NCI-H1048 (cell line): ENCODE measurements at places on chromosomes 3 and 15.

- DNase-seq, result no peak
Observed at GRCh38 chr15:91348752-91349500, 248.9 kb downstream of the SV2B start.

GRCh38 chr3:58792921-58793451, 126.4 kb upstream of the FAM3D start:
- no peak for DNase-seq

- DNase-seq, result no peak
Observed at GRCh38 chr3:15267502-15267901, 61.5 kb downstream of the CAPN7 start.

DNA sequence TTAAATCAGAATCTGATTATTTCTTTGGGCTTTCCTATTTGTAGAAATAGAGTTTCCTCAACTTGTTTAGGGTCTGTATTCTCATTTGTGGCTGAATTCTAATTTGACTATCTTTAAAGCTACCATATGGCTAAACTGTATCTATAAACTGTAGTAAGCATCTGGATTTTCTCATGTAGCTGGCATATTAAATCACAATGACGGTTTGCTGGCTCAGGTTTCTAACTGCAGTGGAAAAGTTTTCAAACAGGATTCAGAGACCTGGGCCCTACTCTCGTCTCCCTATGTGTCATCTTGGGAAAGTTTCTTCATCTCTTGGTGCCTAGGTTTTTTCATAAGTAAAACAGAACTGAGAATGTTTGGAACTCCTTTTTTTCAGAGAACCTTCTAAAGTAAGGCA, 68.3 kb downstream of the GALK2 start:
- no peak for DNase-seq

DNA sequence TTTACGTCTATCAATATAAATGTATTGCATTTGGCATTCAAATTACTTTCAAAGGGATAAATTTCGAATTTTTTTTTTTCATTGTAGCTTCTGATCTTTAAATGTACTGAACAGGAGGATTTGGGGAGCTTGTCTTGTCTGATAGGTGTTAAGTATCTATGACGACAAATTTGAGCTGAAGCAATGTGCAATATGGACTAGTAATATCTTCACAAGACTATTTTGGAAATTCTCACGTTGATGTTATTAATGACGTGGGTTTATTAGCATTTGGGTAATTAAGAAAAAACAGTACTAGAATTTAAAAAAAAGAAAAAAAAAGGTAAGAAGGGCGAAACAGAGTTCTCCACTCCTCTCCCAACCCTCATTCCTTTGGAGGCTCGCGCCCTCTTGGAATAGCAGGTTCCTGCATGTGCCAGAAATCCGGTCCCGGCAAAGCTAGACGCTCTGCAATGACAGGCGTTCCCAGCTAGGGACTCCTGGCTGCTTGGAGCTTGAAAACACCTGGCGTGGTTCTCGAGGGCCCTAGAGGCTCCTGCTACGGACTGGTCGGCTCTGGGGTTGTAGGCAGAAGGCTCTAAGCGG, 648 bp upstream of the P2RY1 start:
- DNase-seq, result no peak

GRCh38 chr15:44296625-44297524, 8.4 kb downstream of the GOLM2 start:
- DNase-seq, result no peak

- DNase-seq, result no peak
Observed at GRCh38 chr3:43079536-43080332, 26.1 kb downstream of the POMGNT2 start.

- no peak for DNase-seq
Observed at GRCh38 chr15:24764375-24765171, 89.0 kb downstream of the NPAP1 start.

GRCh38 chr15:81270781-81271491, 53.0 kb downstream of the STARD5 start:
- no peak for DNase-seq

DNA sequence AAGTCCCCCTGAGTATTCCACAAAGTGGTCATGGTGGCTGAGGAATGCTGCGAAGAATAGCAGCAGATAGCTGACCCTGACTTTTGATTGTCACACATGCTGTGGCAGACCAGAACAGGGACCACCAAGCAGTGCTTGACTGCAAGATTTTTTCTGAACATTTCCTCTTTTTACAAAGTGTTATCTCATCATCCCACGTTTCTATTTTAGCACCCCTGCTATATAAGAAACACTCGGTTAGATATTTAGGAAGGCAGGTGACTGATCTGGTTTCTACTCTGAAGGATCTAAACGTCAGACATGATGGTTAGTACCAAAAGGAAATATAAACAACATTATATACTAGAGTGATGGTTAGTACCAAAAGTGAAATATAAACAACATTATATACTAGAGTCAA, 9.1 kb downstream of the SLC25A26 start:
- no peak for DNase-seq

DNA sequence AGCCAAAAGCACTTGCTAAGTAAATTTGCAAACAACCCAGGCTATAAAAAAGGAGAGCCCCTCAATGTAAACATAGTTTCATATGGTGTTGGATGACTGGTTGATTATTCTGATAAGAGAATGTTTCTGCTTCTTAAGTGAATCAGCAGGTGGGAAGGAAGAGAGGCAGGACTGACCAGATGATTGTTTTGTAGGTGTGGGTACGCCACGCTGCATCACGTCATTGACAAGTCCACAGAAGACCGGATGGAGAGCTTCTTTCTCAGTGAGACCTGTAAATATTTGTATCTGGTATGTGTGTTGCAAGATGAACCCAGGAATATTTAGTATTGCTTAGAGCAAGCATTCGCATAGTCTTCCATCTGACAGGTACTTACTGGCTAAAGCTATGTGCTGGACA, 23.4 kb downstream of the EDEM1 start:
- no peak for DNase-seq

- DNase-seq, result no peak
Observed at GRCh38 chr3:67329358-67329757, 325.1 kb downstream of the SUCLG2 start.

DNA sequence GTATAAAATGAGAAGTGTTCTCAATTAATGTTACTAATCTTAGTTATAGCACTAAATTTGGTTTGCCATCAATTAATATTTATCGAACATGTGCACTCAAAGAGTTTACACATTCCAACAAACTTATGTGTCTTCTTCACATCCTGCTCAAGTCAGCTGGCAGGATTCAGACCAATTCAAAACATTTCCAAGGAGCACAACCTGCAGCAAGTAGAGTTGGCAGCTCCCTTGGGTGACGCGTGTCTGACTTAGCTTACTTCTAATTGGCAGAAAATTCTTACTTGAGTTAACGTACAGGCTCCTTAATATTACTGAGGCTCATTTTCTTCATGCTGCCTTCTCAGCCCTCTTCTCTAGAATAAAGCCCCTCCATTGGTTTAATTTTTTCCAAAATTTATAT, 110.4 kb upstream of the PFN2 start:
- DNase-seq, result no peak

DNA sequence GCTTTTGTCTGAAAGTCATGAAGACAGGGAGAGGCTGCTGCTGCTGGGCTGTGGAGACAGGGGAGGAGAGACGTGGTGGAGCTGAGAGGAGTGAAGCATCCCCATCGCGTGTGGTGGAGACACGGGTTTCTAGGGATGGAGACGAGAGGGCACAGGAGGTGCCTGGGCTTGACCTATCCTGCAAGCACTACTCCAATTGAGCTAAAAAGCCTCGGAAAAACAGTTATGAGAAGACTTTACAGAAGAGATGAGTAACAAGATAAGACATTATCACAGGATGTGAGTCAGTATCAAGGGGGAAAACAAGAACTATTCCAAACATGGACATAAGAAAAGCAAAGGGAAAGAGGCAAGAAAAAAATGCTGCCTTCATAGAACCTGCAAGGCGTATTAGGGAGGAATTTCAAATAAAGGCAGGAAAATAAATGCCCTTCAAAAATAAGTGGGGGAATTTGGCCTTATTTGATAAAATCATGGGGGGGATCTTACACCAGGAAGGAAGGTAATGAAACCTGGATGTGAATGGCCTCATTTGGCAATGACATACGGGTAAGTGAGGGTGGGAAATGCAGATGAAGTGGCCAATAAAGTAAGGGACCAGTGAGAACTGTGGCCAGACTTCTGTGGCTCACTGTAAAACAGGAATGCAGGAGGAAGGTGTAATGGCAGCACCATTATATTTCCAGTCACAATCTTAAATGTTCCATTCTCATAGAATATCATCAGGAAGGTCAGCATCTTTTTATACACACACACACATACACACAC, 97.9 kb downstream of the PLD1 start:
- DNase-seq, result no peak

- DNase-seq, result no peak
Observed at GRCh38 chr15:98686983-98687382, 38.6 kb downstream of the IGF1R start.

DNA sequence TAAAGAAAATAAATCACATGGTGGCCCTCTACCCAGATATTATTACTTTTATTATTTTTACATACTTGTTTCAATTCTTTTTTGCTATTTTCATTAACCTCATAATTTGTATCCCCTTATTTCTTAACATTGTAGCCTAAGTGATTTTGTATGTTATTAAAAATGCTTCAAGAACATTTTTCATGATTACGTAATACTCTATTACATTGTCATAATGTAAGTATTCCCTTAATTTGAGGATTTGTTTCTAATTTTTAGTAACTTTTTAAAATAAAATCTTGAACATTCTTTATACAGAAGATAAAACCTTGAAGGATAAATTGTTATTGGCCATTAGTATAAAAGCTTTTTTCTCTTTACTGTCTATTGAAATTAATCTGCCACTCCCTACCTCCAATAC, 89.0 kb downstream of the DCUN1D1 start:
- DNase-seq, result no peak

DNA sequence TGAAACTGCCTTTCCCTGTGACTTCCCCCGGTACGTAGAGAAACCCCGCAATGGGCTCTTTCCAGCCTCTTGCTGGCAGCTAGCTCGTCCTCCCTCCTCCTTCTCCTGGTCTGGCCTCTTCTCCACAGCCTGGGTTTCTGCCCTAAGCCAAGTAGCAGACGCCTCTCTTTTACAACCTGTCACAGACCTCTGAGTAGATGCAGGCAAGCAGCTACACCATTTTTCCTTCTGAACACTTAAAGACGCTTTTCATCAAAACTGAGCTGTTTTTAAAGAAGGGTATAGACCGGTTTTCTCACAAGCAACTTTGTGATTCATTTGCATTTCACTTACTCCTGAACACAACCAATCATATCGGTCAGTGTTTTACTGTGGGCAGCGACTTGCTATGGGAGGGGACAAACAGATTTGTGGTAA, 32.0 kb downstream of the ADAMTSL3 start:
- DNase-seq, result no peak

- no peak for DNase-seq
Observed at GRCh38 chr3:143769616-143770015, 78.7 kb downstream of the SLC9A9 start.

DNA sequence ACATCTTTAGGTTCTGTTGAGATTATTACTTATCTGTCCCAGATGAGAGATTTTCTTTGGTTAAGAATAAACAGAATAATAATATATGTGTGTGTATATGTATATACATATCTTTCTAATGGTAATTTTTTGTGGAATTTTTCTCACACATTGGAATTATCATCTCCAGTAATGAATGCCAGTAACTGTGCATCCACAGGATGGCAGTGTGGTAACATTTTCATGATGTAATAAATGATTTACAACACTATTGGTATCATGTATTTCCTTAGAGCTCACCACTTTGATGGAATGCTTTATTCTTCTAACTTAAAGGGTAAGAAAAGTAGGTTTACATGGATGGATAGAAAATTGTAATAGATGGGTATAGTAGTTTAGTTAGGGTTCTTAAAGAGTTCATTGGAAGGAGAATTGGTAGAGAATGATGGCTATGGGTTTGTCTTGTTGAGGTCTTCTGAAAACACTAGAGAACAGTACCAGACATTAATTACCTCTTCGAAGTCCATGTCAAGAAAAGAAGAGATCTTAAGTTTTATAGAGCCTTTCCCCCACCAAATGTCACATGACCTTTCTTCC, 78.1 kb downstream of the STT3B start:
- no peak for DNase-seq

DNA sequence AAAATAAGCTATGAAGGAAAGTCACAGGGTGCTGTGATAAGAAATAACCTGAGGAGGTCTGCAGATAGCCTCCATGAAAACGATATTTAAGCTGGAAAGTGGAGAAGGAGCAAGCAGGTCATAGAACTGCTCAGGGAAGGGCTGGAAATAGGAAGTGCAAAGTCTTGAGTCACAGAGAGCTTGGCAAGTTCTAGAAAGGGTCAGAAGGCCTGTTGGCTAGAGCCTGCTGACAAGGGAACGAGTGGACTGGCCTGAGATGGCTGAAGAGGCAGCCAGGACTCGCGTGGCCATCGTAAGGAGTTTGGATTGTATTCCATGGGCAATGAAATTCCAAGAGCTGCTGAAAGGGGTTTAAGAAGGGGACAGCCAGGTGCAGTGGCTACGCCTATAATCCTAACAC, 64.7 kb upstream of the IL12A start:
- no peak for DNase-seq

DNA sequence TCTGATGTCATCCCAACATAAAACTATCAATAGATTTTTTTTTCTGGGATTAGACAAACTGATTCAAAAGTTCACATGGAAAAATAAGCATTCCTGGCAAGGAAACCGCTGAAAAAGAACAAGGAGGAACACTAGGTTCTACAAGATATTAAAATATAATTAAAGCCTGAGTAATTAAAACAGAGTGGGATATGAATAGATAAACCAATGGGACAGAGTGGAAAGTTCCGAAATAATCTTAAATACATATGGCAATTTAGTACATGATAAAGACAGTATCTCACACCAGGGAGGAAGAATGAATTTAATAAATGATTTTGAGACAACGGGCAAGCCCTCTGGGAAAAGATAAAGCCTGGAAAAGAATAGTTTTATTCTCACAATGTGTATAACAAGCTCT, 4.7 kb downstream of the GLDN start:
- DNase-seq, result no peak

DNA sequence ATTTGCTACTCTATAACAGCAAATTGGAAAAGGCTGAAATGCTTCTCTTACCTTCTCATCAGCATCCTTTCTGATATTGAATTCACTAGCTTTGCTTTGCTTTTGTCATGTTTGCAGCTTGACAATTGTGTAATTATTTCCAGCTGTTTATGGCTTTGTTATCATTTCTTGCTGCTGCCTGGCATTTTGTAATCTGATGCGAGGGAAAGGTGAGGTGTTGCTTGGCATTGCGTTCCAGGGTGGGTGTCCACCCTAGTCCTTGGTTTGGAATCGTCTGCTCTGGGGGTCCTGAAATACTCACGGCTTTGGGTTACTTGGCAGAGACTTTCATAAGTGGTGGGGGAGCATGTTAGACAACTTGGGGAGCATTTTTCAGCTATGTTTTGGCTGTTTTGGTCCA, 2.9 kb downstream of the CACNA2D3 start:
- DNase-seq, result no peak

DNA sequence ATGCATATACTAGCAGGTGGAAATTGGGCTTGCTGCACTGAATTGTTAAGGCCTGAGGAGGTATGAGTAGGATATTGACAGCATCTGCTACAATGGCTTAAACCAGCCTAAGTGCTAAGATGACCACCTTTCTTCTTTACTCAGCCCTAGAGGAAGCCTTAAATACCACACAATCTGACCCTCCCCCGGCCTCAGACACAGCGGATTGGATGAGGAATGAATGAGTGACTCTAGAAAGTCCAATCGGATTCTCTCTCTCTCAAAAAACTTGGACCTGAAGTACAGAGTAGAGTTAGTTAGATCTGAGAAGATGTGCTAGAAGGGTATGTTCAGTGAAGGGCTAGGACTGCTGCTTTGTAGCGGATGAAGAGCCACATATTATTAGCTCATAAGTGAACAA, 39.9 kb upstream of the C3orf49 start:
- DNase-seq, result no peak
